ENCODE measurements at places on chromosomes 12 and 14. TPM values are rescaled to one million over a fixed set of nuclear protein-coding genes. Genes with fewer than 3 reads are reported as not detected.

The HOXC5 gene
- 5.0 TPM for total RNA-seq

- H3K4me3 ChIP-seq, result no peak overlapping the region
- H3K36me3 ChIP-seq, result no peaks in the 10 kb centered on the region
- no peaks in the 10 kb centered on the region for H3K27me3 ChIP-seq
- DNase-seq, result no peak
Measured at GRCh38 chr12:52020539-52021336, 14.0 kb downstream of the TAMALIN start.

- H3K36me3 ChIP-seq, result no peaks in the 10 kb centered on the region
- DNase-seq, result no peak
- H3K27me3 ChIP-seq, result no peaks in the 10 kb centered on the region
- H3K4me1 ChIP-seq, result no peaks in the 10 kb centered on the region
Measured at GRCh38 chr12:27808841-27809240, 28.8 kb upstream of the MANSC4 start.

GRCh38 chr12:46627686-46628085, 198.1 kb downstream of the SLC38A4 start:
- no peaks in the 10 kb centered on the region for H3K4me1 ChIP-seq
- no peaks in the 10 kb centered on the region for H3K36me3 ChIP-seq
- no peak overlapping the region for H3K27ac ChIP-seq
